ENCODE measurements at places on chromosomes 16 and 17.

DNA sequence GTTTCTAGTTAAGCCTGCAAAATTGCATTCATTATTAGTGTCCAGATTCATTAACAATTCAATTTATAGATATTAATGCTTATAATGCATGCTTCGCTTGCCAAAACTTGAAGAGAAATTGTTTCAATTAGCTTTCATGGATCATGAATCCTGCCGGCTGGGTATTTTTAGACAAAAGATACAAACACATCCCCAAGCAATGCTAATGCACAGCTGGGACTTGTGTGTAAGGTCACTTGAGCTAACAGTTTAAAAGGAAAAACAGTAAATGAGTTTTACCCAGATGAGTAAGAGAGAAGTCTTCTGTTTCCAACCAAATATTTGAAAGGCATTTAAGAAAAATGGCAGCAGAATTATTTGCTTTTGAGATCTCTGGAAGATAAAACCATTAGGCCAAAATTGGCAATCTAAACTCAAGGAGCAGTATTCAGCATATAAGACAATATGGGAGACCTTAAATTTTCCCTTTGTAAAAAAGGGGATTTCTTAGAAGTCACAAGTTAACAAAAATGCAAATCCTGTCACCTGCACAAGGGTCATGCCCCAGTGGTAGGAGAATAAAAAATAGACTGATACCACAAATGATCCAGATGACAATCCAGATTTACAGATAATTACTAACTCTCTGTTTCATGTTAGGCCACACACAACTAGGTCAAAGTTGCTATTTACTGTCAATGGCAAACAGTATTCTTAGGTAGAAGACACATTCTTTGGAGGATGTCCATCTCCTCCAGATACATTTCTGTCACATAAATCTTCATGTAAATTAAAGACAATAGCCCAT lies 418.4 kb upstream of the PMFBP1 start:
- DNase-seq, result no peak

DNA sequence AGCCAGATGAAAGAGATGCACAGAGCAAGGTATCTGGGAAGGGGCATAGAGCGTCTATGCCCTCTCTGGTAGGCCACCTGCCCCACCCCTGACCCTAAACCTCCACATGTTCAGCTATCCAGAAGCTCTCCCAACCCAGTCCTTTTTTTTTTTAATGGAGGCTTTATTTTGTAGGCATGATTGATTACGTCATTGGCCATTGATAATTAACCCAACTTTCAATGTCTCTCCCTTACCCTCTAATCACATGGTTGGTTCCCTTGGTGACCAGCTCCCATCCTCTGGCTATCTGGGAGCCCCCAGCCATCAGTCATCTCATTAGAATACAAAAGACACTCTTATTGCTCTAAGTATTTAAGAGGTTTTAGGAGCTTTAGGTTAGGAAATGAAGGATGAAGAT lies 14.3 kb upstream of the CES5A start:
- DNase-seq, result no peak

GRCh38 chr16:11583889-11584565 lies 2.7 kb downstream of the LITAF start:
- no peak for DNase-seq

- DNase-seq, result no peak
Measured at GRCh38 chr17:385178-385835, 32.7 kb upstream of the RPH3AL start.

- DNase-seq, result no peak
Measured at GRCh38 chr16:69495821-69496220, 69.9 kb upstream of the NFAT5 start.

- no peak for DNase-seq
Measured at GRCh38 chr17:16277163-16277562, 60.2 kb downstream of the PIGL start.

DNA sequence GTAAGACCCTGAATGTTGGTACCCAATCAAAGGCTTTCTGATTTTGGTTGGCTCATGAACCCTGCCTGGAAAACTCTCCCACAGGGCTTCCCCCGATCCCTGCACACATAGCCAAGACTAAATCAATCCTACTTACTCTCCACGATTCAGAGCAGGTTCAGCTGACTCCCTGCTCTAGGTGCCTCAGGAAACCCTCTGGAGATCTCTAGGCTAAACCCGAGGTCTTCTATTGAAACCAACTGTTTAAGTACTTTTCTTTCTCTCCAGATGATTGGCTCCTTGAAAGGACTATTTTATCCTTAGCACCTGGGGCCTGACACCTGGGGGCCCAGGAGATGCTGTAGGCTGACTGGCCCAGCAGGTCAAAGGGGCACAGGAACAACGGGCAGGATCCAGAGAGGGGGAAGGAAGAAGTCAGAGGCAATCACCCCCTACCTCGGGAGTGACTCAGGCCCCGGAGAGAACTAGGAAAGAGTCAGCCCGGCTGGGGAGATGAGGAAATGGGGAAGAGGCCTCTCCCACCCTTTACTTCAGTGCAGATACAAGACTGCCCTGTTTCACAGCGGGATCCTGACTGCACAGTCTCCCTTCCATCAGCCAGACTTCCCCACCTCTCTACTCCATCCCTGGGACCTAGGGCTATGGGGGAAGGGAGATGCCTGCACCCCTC lies 2.0 kb downstream of the TBC1D10B start:
- peak; percentile 37 for DNase-seq

DNA sequence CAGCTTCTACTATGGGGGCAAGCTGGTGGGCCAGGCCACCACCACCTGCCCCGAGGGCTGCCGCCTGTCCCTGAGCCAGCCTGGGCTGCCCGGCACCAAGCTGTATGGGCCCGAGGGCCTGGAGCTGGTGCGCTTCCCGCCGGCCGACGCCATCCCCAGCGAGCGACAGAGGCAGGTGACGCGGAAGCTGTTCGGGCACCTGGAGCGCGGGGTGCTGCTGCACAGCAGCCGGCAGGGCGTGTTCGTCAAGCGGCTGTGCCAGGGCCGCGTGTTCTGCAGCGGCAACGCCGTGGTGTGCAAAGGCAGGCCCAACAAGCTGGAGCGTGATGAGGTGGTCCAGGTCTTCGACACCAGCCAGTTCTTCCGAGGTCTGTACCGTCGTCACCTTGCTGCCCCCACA lies 19.5 kb downstream of the IRF8 start:
- no peak for DNase-seq

DNA sequence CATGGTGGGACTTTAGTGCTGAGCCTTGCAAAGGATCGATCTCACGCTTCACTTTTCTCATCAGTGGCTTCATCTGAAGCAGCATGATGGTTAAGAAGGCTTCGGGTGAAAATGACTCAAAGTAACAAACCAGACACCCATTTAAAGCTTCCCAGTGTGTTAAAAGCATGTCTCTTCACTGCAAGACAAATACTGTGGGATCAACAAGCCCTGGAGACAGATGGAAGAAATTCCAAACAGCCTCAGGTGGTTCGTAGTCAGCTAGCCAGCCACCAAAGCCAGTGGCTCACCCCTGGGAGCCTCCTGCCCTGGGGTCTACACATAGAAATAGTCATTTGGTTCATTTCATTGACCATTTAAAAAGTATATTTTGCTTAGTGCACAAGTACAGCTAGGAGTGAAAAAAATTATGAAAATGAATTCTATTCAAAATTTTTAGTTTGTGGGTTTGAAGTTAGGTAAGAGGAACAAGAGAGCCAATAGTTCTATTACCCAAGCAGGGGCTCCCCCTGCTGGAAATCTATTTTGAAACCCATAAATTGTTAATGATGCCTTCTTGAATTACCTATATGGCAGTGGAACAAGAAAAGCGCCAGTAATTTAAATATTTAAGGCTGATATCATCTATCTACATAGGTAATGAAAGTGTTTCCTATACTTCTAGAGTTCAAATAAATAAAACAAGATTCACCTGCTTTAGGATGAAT lies 51.6 kb downstream of the PMP22 start:
- no peak for DNase-seq

DNA sequence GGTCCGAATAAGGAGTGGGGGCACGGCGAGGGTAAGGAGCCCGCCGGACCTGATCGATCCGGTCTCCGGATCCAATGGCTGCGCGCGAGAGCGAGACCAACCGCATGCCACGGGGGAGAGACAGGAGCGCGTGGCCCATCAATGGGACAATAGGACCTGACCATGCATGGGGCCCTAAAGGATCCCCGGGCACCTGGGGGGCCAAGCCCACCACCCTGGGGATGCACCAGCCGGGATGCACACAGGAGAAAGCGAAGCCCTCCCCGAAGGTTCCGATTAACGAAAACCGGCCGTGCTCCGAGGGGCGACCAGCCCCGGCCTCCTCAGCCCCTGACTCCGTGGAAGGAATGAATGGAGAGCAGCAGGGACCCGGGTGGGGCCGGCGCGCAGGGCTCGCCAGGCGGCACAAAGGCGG lies 525 bp downstream of the JPT1 start:
- no peak for DNase-seq

DNA sequence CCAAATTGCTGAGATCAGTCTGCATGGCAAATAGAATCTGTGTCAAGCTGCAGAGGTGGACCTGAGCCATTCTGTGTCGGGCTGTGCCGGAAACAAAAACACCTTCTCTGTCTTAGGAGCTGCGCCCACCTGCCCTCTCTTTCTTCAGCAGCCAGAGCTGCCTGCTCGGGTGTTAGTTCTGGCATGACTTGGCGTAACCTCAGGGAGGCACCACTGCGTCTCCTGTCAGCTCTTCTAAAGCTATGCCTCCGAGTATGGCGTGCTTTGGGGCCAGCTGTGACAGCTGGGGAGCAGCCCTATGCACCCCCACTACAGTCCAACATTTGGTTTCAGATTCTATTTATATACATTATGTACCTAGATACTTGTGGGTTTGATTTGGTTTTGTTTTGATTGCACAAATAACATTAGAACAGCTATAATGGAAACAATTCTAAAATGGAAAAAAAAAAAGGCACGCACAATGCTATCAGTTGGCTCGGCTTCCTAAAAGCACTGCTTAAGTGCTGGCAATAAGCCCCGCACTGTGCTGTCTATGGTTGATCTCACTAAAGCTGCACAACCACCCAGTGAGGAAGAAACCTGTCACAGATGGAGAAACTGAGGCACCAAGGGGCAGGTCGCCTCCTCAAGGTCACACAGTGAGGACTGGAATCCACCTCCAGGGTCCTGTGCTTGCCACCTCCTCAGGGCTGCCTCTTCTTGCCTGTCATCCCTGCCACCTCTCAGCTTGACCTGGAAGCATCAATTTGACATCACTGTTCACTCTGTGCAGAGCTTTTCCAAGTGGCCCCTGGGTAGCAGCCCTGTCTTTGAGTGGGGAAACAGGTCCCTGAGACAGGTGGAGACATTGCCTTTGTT lies 18.7 kb upstream of the ADGRG1 start:
- DNase-seq, result no peak

DNA sequence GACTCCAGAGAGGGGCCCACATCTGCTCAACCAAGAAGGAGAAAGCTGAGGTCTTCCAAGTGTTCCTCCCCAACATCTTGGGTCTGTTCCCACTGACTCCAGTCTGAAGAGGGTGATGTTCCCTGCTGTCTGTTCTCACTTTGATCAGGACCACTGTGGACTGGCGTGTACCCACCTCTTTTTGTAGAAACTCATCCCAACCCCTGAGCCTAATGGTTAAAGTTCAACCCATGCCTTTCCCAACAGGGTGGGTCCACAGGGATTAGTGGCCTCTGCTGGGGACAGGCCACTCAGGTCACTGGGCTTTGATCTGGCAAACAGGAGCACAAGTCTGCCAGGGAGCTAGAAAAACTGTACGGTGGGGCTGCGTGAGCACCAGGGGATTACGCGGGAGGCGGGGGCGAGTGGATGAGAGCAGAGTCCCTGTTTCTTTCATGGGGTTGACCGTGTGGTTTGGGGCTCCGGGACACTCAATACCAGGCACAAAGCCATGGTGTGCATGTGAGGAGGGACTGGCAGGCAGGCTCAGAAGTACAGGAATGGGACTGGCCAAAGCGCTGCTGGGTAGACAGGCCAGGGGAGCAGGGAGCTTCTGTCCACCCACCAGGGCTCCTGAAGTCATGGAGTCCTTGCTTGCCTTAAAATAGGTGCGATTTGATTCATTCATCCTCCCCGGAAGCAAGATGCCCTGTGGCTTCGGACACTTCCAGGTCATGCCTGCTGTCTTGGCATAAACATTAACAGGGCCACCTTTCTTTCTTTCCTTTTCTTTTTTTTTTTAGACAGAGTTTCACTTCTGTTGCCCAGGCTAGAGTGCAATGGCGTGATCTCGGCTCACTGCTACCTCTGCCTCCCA lies at the start of gene CA5A:
Gene CA5A, minus strand, starts transcription at position 155 of the 856 bp plus-strand sequence. Its CDS starts 79 bp downstream, at position 76.
- DNase-seq, result no peak

DNA sequence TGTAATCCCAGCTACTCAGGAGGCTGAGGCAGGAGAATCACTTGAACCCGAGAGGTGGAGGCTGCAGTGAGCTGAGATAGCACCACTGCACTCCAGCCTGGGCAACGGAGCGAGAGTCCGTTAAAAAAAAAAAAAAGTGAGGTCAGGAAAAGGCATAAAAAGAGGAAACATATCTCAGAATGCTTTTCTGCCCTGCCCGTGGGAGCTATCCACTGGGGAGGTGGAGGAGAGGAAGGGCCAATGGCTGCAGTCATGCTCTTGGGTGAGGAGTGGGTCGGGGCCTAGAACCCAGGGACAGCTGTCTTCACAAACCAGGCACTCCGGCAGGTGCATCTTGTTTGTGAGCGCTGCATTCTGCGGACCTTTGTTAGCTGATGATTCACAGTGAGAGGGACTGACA lies 60.0 kb upstream of the CDC42EP4 start:
- DNase-seq, result no peak

- no peak for DNase-seq
Measured at GRCh38 chr17:74227271-74228080, 14.1 kb downstream of the TTYH2 start.

- DNase-seq, result no peak
Measured at GRCh38 chr17:29846298-29846697, 83.7 kb downstream of the SSH2 start.

DNA sequence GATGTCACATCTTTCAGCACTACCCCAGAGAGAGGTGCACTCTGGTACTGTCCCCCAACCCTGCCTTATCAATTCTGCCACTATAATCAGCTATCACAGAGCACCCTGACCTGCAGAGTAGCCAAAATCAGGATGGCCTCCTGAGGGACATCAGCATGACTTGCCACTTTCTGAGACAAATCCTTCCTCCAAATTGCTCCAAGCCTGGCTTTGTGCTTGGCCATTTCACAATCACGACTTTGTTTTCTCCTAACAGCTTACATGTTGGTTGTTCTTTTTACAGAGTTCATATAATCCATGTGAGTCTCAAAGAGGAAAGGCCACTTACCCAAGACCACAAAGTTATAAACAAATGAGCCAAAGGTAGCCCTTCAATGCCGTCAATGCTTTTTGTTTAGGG lies 449.0 kb upstream of the CDH5 start:
- DNase-seq, result no peak

- peak; percentile 23 for DNase-seq
Measured at GRCh38 chr17:80892900-80893603, 98.6 kb upstream of the CHMP6 start.

GRCh38 chr17:78475211-78475610 lies 96.8 kb downstream of the PGS1 start:
- DNase-seq, result no peak
